ENCODE measurements at places on chromosomes 3 and 15.

DNA sequence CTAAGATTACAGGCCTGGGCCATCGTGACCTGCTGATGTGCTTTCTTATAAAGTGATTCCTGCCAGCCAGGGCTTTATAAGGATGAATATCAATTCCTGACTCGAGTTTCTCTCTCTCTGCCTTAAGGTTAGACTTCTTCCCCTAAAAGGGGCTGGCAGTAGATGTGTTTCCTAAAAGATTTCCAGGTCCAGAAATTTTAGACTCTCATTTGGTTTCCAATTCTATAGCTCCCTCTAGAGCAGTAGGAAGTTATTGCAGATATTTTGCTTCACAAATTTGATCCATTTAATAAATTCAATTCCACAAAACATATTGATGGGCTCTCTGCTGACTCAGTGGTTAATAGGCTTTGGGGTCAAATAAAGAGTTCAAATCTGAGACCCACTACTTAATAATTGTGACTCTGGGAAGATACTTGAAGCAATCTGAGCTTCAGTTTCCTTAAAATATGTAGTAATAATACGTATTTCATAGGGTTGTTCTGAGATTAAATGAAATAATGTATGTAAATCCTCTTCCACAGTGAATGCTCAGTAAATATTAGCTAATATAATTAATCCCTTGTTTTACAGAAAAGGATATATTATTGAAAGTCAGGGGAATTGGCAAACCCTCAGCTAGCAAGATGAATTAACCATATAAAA is 2.1 kb downstream of the TRIM69 start:
- H3K27ac ChIP-seq = no peak overlapping the region
- no peaks in the 10 kb centered on the region for H3K36me3 ChIP-seq
- H3K4me1 ChIP-seq = no peaks in the 10 kb centered on the region
- peak; percentile 74 for DNase-seq

GRCh38 chr3:185205865-185206264 is 48.0 kb downstream of the EHHADH start:
- no peak overlapping the region for H3K27ac ChIP-seq
- H3K4me3 ChIP-seq = no peak overlapping the region
- no peaks in the 10 kb centered on the region for H3K36me3 ChIP-seq
- H3K4me1 ChIP-seq = no peaks in the 10 kb centered on the region
- DNase-seq = peak; percentile 10

- H3K36me3 ChIP-seq = peaks cover 8% of the 10 kb centered on the region
- H3K27me3 ChIP-seq = no peaks in the 10 kb centered on the region
- H3K4me1 ChIP-seq = no peaks in the 10 kb centered on the region
- H3K4me3 ChIP-seq = no peak overlapping the region
- no peak overlapping the region for H3K27ac ChIP-seq
- peak; percentile 55 for DNase-seq
Measured at GRCh38 chr15:49895347-49896223, 223.4 kb downstream of the ATP8B4 start.

DNA sequence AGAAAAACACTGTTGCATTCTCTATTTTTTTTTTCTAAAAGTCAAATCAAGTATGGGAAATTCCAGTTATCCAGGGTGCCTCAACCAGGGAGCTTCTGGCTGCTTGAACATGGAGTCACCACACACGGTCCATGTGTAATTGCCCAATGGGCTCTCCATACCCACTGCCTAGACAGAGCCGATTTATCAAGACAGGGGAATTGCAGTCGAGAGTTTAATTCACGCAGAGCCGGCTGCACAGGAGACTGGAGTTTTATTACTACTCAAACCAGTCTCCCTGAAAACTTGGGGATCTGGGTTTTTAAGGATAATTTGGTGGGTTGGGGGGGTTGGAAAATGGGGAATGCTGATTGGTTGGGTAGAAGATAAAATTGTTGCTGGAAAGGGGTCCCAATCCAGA is 149.8 kb downstream of the TJP1 start:
- no peak overlapping the region for H3K4me3 ChIP-seq
- peaks cover 37% of the 10 kb centered on the region for H3K4me1 ChIP-seq
- no peaks in the 10 kb centered on the region for H3K36me3 ChIP-seq
- no peak overlapping the region for H3K27ac ChIP-seq
- no peaks in the 10 kb centered on the region for H3K27me3 ChIP-seq
